ENCODE measurements at places on chromosomes 6 and 20.

- DNase-seq = no peak
Observed at GRCh38 chr20:50762045-50762422, 30.7 kb downstream of the PARD6B start.

GRCh38 chr6:153150752-153151440 lies 19.8 kb upstream of the RGS17 start:
- DNase-seq = no peak

DNA sequence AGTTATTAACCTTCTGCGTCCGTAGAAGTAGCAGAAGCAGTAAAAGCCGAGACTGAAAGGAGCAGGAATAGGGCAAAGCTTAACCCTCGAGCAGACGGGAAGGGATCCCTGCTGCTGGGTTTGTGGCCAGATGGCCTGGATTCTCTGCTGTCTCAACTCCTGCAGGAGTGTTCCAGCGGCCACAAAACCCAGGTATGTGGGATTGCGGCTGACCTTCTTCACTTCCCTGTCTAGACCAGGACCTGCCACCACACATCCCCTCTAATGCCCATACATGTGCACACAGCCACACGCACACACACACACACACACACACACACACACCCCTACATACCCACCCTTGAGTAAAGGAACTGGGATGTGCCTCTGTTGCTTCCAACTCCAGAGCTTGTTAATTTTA lies 33.1 kb upstream of the TNFRSF21 start:
- DNase-seq = no peak

DNA sequence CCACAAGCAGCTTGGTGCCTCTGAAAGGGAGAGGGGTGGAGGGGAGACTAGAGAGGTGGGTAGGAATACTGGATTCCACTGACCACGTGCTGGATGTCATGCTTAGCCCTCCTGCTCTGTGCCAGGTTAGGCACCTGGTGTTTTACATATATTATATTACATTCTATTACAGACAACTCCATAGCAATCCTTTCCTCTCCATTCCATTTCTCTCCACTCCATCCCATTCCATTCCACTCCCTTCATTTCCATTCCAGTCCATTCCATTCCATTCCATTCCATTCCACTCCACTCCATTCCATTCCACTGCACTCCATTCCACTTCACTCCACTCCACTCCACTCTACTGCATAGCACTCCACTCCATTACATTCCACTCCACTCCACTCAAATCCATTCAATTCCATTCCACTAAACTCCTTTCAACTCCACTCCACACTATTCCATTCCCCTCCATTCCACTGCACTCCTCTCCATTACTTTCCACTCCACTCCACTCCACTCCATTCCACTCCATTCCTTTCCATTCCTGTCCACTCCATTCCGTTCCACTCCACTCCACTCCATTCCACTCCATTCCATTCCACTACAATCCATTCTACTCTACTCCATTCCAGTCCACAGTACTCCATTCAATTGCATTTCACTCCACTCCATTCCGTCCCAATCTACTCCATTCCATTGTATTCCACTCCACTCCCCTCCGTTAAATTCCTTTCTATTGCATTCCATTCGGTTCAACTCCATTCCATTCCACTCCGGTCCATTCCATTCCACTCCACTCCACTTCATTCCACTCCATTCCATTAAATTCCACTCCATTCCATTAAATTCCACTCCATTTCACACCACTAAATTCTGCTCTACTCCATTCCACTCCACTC lies 27.2 kb upstream of the DEFB125 start:
- DNase-seq = no peak

- no peak for DNase-seq
Observed at GRCh38 chr20:17306427-17306826, 79.6 kb downstream of the PCSK2 start.

GRCh38 chr6:139829576-139829975 lies 455.1 kb upstream of the CITED2 start:
- no peak for DNase-seq

GRCh38 chr6:80638213-80639055 lies 532.0 kb downstream of the BCKDHB start:
- no peak for DNase-seq

DNA sequence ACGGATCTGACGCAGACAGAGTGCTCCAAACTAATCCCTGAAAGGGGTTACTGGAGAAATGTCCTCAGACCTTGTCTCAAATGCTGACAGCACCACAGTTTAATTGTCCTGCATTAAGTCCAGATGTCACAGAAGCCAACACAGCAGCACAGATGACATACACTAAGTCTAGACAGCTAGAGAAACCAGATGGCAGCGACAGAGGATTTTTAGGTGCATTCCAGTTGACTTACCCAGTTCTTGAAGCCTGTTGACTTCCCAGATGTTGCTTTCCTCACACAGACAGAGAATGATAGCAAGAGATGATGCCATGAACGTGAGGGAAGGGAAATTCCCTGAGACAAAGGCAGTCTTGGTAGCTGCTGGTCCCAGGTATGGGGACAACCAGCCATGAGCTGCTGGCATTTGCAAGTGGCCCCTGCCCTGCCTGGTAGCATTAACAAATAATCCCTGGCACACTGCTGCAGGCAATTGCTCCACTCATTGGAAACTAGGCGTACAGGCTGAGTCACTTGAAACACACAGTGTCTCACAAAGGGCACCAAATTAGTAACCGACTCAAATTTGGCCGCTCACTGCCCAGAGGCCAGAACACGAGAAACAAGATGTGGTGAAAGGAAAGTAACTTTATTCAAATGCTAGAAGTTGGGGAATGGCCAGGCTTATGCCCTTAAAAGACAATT lies 52.2 kb downstream of the ADGB start:
- DNase-seq = no peak

GRCh38 chr6:144809969-144810368 lies 524.8 kb downstream of the UTRN start:
- no peak for DNase-seq

DNA sequence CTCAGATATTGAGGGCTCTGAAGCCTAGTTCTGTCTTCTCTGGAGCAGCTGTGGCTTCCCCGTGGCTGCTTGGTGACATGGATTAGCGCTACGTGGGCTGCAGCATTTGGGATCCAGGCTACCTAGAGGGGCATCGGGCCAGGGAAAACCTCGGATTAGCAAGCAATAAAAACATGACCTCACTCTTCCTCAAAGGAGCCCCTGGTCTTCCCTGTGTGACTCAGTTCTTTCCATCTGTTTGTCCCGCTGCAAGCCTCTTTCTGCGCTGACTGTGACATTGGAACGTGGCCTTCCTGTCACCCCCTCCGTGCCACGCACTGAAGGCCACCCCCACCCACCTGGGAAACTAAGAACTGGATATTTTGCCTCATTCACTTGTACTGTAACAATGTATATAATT lies 3.6 kb downstream of the MRGBP start:
- no peak for DNase-seq

DNA sequence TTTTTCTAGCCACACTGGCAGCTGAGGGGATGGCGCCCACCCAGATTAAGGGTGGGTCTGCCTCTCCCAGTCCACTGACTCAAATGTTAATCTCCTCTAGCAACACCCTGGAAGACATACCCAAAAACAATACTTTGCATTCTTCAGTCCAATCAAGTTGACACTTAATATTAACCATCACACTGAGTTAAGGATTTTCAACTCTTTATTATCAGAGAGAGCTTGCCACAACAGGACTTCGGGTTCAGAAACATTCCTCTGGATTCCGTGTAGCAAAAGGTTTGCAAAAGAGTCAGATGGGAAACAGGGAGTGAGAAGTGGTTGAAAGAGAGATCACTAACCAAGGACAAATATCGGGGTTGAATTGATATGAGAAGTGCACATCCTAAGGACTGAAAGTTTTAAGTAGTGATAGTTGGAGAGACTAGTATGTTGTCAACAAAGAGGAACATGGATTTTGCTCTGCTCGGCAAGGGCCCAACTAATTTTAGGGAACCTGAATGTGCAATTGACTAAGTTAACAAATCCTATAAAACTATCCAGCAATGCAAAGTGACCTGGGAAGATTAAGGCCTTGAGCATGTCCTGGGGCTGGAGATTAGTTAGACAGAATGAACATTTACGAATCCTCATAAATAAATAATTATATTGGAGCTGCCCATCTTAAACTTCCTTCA lies 137.0 kb upstream of the TENT5A start:
- DNase-seq = no peak

GRCh38 chr6:15369838-15370237 lies 124.0 kb downstream of the JARID2 start:
- DNase-seq = no peak

DNA sequence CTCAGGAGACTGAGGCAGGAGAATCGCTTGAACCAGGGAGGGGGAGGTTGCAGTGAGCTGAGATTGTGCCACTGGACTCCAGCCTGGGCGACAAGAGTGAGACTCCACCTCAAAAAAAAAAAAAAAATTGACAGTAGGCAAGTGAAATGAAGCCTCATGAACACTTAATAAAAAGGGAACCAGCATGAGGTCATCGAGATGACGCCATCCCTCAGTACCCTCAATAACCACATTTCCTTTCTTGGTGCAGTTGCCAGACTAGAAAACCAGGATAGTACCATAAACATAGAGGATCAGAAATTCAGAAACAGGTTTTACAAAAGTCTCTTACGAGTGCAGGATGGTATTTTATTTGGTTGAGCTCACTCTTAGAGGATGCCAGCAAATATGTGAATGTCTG lies 584.1 kb downstream of the MAFB start:
- no peak for DNase-seq

GRCh38 chr6:151757506-151757955 lies 50.0 kb upstream of the ESR1 start:
- no peak for DNase-seq

DNA sequence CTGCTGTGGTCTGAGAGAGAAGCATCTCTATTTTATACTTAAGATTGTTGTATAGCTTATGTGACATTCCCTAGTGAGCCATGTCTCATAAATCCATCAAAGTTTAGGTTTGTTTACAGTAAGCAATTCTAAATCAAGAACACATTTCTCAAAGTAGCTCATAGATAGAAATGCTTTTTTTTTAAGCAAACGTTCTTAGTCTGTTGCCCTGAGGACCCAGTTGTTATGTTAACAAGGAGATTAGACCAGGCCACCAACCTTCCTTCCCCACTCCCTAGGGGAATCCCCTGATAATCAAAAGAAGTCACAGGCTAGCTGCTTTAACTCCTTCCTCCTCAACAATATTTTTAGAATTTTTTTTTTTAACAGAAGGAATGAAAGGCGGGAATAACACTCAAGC lies 169.0 kb downstream of the FUT9 start:
- DNase-seq = no peak

DNA sequence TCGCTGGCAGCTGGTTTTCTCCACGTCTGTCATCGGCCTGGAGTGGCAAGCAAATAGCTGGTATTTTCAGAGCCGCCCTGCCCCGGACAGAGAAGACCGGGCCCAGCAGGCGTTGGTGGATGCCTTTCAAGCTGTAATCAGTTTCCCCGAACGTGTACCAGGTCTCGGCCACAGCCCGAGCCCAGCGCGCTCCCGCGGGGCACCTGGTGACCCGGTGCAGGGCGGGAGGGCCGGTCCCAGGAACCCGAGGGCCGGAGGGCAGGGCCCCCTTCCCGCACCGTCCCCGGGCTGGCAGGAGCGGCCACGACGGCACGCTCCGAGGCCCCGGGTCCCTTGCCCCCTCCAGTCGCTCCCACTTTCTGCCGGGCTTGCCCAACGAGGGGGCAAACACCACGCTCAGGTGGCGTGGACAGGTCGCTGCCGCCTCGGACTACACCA lies 348 bp upstream of the PYGB start:
- no peak for DNase-seq

GRCh38 chr6:24662236-24662635 lies 4.5 kb downstream of the TDP2 start:
- DNase-seq = no peak

- no peak for DNase-seq
Observed at GRCh38 chr6:6711832-6712448, 123.4 kb downstream of the LY86 start.

GRCh38 chr6:1094306-1094705 lies 217.6 kb upstream of the FOXQ1 start:
- DNase-seq = no peak

DNA sequence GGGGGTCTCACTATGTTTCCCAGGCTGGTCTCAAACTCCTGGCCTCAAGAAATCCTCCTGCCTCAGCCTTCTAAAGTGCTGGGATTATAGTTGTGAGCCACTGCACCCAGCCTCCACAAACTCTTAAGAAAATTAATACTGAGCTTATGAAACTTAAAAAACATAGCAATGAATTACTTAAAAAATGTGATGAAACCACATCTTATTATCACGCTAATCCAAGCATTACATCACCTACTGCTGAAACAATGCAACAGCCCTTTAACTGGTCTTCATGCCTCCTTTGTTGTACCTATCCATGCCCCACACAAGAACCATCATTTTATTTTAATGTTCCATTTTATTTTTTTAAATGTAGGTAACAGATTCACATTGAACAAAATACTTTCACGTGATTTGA lies 24.9 kb downstream of the SESN1 start:
- DNase-seq = no peak

GRCh38 chr6:17501982-17502704 lies 98.0 kb upstream of the FAM8A1 start:
- no peak for DNase-seq

- no peak for DNase-seq
Observed at GRCh38 chr20:37379967-37380828, 34.3 kb downstream of the SRC start.

DNA sequence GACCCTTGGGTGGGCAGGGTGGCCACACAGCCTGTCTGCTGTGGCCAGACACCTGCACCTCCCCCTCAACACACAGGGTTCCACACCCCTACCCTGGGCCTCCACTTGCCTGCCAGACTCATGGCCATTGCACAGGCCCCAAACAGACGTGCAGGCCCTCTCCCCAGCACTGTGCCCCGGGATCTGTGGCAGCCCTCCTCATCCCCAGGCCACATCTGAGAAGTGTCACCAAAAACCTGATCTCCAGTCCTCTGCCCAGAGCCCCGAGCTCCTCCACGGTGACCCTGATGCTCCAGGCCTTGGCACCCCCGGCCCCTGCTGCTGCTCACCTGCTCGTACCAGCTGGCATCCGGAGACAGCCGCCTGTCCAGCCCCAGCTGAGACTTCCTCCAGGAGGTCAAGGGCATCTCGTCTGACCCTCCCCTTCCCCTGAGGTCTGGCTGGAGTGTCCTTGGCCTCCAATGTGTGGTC lies 160.1 kb downstream of the DLL1 start:
- no peak for DNase-seq

- no peak for DNase-seq
Observed at GRCh38 chr6:21026576-21027273, 492.5 kb downstream of the CDKAL1 start.

DNA sequence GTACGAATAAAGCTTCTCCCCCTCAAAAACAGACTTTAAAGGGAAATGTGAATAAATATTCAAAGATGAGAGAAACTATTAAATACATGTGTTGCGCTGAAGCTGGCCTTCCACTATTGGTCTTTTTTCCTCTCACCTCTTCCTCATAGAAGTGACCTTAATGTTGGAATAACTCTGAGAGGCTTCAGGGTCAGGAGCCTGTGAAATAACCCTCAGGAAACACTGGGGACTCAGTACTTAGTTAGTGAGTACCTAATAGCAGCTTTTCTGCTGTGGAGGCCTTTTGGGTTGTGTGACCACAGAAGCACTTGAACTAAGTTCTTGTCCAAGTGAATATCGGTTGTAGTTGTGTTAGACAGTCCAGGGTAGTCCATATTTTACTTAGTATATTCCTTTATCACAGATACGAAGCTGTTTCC lies 799 bp upstream of the SHPRH start:
- no peak for DNase-seq

Measured in activated CD4-positive, alpha-beta T cell treated with anti-CD3 and anti-CD28 coated beads for 24 hours (primary cell).